HCEC 1CT (cell line): ENCODE measurements at places on chromosomes 7 and 10.
A peak's percentile ranks its signal among the peaks of the same experiment; 100 is the strongest.

- DNase-seq, result no peak
Measured at GRCh38 chr10:89164920-89165319, 42.2 kb downstream of the CH25H start.

GRCh38 chr7:89023877-89024276 is 228.3 kb upstream of the TEX47 start:
- no peak for DNase-seq

GRCh38 chr10:9957351-9957750 is 1060.3 kb upstream of the CELF2 start:
- peak; percentile 74 for DNase-seq

DNA sequence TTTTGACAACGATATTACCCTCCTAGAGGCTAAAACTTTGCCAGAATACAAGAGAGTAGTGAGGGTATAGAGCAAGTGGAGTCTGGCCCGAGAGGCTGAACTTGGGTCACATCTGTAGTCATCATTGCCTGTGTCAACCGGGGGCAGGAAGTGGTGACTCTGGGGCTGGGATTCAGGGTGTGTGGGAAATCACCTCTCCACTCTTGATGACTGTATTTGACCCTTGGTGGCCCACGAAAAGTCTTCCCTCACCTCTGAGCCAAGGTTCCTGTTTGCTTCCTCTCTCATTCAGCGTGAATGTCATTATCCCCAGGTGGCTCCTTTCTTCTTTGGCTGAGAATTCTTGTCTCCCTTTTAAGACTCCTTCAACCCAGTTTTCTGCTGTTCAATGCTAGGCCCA is 240.4 kb downstream of the ABCA13 start:
- DNase-seq, result no peak

DNA sequence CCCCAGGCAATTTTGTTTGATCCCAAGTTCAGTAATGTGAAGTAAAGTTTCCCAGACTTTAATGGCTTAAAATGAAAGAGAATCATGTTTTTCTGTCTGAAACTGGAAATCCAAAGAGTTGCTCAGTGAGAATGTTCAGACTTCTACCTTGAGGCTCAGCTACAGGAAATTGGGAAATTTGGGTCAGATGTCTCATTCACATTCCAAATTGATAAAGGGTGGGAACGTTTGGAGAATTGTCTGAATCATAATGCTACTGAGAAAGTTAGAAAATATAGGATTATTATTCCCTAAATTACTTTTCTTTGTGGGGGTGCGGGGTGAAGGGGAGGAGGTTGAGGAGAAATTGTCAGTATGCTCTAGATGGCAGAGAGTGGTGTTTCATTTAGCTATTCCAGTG is 773.9 kb downstream of the LRMDA start:
- peak; percentile 28 for DNase-seq

DNA sequence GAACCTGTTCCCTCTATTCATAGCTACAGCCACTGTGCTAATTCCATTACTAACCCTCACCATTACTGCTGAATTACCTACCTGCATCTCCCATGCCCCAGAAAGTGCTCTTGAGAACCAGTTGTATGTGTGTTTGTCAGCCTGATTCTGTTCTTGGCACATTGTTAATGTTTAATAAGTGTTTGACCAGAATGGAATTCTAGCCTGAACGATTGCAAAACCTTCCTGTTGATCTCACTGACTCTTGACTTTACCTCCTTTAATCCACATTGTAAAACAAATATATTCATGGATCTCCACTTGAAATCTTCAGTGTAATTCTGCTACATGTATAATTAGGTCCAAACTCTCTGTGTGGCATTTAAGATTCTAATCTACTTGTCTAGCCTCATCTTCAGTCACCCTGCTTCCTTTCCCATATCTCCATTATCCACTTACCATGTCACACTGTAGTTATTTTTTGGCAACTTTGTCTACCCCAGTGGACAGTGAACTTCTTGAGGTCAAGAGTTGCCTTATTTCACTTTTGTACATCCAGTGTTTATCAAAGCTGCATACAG is 4.9 kb downstream of the ZNF277 start:
- peak; percentile 73 for DNase-seq

- peak; percentile 35 for DNase-seq
Measured at GRCh38 chr7:128841921-128842673, 11.9 kb downstream of the FLNC start.

- DNase-seq, result no peak
Measured at GRCh38 chr7:26011039-26011696, 140.8 kb upstream of the NFE2L3 start.

GRCh38 chr10:20020677-20021076 is 204.4 kb downstream of the PLXDC2 start:
- DNase-seq, result no peak

DNA sequence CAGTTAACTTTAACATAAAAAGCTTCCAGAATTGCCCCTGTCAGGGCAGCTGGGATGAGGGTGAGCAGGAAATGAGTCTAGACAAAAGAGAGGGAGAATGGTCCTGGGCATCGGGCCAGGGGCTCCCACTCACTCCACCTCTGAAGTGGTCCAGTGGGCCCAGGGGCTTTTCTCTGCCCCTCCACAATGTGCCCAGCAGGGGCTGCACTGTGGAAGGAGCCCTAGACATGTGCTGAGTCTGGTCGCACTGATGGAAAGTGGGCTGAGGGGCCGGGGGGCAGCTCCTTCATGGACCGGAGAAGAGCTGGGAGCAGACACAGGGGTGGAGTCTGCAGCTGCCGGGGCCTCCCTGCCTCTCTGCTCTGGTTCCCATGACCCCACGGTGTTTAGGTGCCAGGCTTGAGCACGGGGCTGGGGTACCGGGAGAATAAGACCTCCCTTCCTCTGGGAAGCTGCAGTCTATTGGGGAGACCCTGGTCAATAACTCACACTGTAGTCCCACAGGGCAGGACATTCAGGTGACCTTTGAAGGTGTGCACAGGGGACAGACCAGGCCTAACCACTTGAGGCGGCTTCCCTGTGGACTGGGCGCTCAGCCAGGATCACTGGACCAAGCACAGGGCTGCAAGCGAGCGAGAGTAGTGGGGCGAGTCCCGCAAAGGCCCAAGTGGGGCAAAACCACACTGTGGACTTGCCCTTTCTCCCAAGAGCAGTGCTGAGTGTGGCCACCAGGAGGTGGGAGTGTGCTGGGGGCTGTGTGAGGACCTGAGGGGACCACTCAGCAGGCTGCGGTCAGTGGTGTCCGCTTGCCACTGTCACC is 6.1 kb downstream of the ADCY1 start:
- no peak for DNase-seq

GRCh38 chr10:128137877-128138276 is 11.7 kb upstream of the MKI67 start:
- peak; percentile 27 for DNase-seq
